Stimulated activated CD4-positive, alpha-beta T cell treated with anti-CD3 and anti-CD28 coated beads, Interleukin-4, amount 100 ng/mL, for 4 hours (primary cell): ENCODE measurements at places on chromosomes 4 and X.

GRCh38 chrX:111597967-111598366 is 83.0 kb upstream of the ALG13 start:
- no peak for DNase-seq

- DNase-seq: no peak
Observed at GRCh38 chr4:176592976-176593670, 199.6 kb downstream of the VEGFC start.

- DNase-seq: no peak
Observed at GRCh38 chrX:7444967-7445366, 297.0 kb upstream of the PUDP start.

- no peak for DNase-seq
Observed at GRCh38 chr4:180363815-180364214, 1879.4 kb upstream of the TENM3 start.

GRCh38 chrX:13279279-13280018 is 40.4 kb downstream of the ATXN3L start:
- no peak for DNase-seq

DNA sequence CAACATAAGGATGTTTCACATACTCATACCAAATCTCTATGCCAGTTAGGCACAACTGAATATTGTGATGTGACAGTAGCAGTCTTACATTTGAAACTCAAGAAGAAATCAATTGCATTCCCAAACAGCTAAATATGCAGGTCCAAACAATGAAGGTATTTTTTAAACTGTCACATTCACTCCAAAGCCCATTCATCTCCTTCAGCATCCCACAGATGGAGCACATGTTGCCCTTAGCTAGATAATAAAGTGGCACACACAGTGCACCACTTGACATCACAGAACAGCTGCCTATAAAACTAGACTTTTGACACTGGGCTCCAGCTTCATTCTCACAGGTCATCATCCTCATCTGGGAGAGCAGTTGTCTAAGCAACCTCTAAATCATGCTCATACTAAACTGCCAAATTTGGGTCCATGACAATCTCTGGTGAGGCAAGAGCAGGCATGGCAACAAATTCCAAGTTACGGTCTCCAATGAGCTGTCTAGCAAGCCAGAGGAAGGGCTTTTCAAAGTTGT is 26.2 kb upstream of the ARHGEF6 start:
- DNase-seq: no peak

DNA sequence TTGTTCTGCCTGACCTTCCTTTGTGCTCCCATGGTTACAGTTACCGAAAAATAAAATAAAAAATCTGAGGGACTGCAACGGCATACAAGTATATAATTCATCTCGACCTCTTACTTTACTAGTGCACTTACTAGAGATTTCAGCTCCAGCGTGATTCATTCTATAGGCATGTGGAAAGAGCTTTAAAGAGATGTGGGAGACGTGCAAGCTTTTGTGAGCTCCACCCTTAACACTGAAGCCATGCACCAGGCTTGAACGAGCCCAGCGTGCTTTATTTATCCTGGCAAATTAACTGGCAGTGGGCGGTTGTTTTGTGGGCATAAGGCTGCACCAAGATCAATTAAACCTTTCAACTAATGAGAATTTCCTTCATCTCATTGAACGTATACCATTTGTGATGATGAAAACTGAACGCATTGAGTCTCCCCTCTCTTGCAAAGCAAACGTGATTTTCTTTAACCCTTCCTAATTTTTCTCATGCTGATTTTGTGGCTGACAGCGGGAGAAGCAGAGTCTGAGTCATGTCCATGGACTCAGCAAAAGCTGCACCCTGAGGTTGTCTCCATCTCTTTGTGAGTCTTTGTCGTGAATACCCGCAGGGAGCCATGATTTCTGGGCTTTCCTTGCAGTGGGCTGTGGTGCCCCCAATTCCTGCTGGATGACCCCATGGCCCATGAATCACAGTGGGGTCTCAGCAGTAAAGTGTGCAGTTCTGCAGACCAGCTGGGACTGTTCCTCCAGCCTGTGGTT is 60.1 kb downstream of the MXRA5 start:
- DNase-seq: no peak

- DNase-seq: no peak
Observed at GRCh38 chrX:70386235-70386634, 36.9 kb upstream of the GDPD2 start.

DNA sequence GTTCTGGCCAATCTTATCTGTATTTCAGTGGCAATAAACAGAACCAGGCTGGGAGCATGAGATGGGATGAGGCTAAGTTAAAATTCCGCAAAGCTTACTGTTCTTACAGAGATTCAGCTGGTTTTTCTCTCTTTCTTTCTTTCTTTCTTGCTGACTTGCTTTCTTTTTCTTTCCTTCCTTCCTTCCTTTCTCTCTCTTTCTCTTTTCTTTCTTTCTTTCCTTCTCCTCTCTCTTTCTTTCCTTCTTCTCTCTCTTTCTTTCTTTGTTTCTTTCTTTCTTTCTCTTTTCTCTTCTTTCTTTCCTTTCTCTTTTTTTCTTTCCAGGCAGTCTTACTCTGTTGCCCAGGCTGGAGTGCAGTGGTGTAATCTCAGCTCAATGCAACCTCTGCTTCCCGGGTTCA is 24.4 kb downstream of the SPACA5B start:
- no peak for DNase-seq

DNA sequence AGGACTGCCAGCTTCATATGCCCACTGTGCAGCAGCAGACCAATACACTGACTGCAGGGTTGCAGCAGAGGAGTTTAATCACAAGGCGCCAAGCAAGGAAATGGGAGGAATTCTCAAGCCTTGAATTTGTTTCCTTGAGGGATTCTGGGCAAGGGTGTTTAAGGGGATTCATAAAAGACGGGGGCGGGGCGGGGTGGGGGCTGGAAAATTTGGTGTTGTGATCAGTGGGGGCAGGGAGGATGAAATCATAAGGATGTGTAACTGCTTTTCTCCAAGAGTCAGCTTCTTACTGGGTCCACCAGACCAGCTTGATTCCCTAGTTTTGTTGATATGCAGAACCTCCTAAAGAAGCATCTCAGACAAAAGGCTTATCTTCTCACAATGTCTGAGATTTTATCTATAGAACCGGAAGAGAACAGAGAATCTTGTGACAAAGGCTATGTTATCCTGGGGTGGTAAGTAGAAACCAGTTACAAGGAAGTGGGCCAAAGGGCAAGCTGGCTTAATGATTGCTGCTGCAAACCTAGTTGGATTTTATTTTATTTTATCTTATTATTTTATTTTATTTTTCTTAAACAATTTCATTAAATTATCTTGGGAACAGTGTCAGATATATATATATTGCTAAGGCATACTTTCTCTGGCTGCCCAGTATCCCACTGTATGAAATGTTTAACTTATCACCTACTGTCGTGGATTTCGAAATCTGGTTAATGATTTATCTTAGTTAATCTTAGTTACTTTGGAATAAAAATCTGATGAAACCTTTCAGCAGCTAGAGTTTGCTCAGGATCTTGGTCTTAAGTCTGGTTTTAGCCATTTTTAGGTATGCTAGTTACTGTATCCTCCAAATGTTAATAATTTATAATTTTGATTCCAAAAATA is 276.4 kb downstream of the RPA4 start:
- no peak for DNase-seq

- DNase-seq: no peak
Observed at GRCh38 chr4:118834070-118834469, 1.9 kb downstream of the SEC24D start.

- no peak for DNase-seq
Observed at GRCh38 chr4:141078871-141079270, 54.4 kb downstream of the RNF150 start.
